Right hindlimb (tissue), 1 donor: ENCODE measurements at places on chromosomes 5 and 9.

- DNase-seq: no peak
Observed at GRCh38 chr9:87950765-87951488, 23.4 kb downstream of the CDK20 start.

DNA sequence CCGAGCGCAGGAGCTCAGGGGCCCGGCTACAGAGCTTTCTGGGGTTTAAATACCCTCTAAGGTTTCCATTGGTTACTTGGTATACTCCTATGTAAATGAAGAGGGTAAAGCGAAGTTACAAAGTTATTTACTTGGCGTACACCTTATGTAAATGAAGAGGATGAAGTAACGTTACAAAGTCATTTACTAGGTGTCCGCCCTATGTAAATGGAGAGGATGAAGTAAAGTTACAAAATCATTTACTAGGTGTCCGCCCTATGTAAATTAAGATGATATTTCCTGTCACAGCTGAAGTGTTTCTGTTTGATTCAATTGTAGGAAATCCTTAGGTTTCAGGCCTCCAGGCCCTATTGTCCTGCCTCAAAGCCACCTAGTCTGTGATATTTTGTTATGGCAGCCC, 358.2 kb downstream of the MTRR start:
- DNase-seq: no peak

- DNase-seq: peak; percentile 74
Observed at GRCh38 chr9:34633851-34634550, 3.6 kb downstream of the SIGMAR1 start.

GRCh38 chr9:129458663-129459546, 162.0 kb downstream of the C9orf50 start:
- DNase-seq: peak; percentile 75

GRCh38 chr5:7881091-7881490, 12.1 kb downstream of the MTRR start:
- DNase-seq: no peak

- DNase-seq: no peak
Observed at GRCh38 chr9:125271081-125271480, 9.5 kb downstream of the GAPVD1 start.

DNA sequence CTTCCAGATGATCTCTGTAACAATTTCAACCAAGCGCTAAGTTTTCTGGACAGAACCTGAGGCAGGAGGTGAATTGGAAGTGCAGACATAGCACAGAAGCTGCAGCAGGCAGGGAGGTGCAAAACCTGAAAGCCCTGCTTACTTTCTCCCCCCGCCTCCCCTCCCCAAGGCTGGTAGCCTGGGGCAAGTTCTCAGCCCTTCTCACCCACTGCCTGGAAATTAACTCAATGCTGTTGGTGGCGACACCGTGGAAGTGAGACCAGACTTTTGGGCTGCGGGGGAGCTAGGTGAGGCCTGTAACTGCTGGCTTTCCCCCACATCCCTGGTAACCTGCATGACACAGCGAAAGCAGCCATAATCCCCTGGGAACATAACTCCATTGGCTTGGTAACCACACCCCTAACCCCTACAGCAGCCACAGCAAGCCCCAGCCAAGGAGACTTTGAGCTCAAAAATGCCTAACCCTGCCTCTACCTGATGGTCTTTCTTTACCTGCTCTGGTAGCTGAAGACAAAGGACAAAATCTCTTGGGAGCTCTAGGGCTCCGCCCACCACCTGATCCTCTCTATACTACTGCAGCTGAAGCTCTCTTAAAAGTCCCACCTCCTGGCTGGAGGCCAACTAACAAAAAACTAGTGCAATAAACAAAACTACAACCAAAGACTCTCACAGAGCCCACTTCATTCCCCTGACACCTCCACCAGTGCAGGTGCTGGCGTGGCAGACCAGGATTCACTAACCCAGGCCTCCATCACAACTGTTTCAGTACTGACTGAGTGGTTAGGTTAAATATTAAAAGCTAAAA, 11.9 kb upstream of the OR13C8 start:
- DNase-seq: no peak

DNA sequence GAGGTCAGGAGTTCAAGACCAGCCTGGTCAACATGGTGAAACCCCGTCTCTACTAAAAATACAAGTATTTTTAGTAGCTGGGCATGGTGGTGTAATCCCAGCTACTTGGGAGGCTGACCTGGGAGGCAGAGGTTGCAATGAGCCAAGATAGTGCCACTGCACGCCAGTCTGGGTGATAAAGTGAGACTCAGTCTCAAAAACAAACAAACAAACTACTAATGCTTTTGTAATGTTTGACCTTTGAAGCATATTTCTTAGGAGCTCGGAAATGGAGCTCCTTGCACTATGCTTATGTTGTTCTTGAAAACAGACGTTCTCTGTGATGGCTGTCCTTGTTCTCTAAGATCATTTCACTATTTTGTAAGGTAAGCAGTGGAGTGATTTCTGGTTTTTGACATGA, 6.0 kb downstream of the F2RL2 start:
- DNase-seq: no peak

- no peak for DNase-seq
Observed at GRCh38 chr9:112884101-112884500, 6.6 kb downstream of the SLC46A2 start.

DNA sequence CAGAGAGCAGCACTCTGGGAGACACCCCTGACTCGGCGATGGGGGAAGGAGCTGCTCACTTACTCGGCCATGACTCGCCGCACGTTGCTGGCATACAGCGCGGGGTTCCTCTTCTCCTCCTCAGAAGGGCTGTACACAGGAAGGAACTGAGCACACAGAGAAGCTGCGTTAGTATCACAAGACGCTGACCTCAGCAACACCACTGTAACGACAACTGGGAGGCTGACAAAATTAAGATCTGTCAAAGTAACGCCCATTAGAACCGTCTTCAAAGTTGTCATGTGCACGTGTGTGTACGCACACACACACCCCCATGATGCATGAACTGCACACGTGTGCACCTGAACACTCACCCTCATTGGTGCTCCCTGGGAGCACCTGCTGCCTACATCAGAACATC, 32.1 kb upstream of the SLC6A3 start:
- no peak for DNase-seq
